ENCODE measurements at places on chromosomes 1 and 21. TPM values are rescaled to one million over a fixed set of nuclear protein-coding genes. Genes with fewer than 3 reads are reported as not detected.

TMPRSS15 gene
- total RNA-seq = not detected

KIF14 gene
- 8.5 TPM for total RNA-seq

CACNA1S gene
- total RNA-seq = not detected

CXADR gene
- total RNA-seq = 5.1 TPM

GBP4 gene
- total RNA-seq = 0.77 TPM

TFAP2E gene
- total RNA-seq = 0.11 TPM

FCRL5 gene
- not detected for total RNA-seq

PDZK1IP1 gene
- total RNA-seq = not detected

EFNA1 gene
- 0.22 TPM for total RNA-seq

MPL gene
- total RNA-seq = not detected

OLFM3 gene
- total RNA-seq = not detected

Data from uterine smooth muscle cell (primary cell).